ENCODE measurements at places on chromosomes 5 and 9. TPM values are rescaled to one million over a fixed set of nuclear protein-coding genes. Genes with fewer than 3 reads are reported as not detected.

- DNase-seq, result peak; percentile 63
Measured at GRCh38 chr9:127862075-127863011, 7.9 kb upstream of the ENG start.

DNA sequence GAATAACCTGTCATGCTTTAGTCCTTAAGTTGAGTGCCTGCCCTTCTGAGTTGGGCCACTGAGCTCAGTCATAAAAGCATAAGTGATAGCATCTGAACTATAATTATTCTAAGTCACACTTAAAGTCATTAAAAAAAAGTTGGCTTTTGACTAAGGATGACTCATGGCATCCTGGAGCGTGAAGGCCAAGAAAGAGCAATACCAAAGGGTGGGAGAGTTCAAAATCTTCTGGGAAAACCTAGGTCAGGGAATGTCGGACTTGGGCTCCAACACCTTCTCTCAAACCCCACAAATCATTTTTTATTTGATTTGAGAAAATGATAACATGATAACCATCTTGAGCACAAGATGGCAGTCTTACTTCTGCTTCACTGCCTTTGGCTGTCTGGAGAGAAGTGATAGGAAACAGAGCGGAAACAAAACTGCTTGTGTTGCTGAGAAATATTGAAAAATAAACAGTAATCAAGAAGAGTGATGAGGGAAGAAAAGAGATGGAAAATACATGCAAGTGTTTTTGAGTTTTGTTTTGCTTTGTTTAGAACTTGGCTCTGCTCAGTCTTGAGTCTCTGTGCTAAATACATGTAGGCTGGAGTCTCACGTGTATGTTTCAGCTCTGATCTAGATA, 16.9 kb upstream of the NTRK2 start:
- DNase-seq, result peak; percentile 40

The GPR151 gene
- polyA plus RNA-seq, result not detected

The CA9 gene
- polyA plus RNA-seq, result 0.50 TPM

The PBX3 gene
- 10.2 TPM for polyA plus RNA-seq

Data from hindlimb muscle (tissue), 1 donor.